Central memory CD4-positive, alpha-beta T cell (primary cell): ENCODE measurements at places on chromosomes 2 and 18.

DNA sequence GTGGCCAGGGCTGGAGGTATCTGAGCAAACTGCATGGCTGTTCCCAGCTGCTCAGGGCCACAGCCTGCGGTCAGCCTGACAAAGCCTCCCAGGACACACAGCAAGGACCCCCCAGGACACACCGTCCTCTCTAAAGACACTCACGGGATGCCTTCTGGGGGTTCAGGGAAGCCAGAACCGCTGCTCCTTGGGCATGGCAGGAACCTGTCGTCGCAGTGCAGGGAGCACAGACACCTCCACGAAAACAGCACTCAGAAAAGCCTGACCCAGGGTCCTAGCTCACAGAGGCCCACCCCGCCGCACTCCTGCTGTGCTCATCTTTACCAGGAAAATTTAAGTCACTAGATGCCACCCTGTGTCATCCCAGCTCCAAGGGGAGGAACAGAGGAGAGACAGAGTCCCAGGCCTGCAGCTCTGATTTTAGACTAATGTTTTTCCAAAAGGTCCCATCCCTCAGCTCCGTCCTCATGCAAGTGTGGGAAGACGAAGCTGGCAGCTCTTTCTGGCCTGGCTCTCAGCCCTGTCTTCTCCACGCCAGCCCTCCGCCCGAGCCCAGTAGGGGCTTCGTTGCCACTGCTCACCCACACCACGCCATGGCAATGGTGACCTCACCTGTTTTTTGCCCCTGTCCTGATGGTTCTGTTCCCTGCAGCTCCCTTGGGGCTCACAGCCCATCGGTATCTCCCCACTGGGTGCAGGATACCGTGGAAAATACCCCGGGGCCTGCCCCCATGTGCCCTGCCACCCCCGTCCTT, 23.9 kb upstream of the SLC66A3 start:
- DNase-seq = no peak

DNA sequence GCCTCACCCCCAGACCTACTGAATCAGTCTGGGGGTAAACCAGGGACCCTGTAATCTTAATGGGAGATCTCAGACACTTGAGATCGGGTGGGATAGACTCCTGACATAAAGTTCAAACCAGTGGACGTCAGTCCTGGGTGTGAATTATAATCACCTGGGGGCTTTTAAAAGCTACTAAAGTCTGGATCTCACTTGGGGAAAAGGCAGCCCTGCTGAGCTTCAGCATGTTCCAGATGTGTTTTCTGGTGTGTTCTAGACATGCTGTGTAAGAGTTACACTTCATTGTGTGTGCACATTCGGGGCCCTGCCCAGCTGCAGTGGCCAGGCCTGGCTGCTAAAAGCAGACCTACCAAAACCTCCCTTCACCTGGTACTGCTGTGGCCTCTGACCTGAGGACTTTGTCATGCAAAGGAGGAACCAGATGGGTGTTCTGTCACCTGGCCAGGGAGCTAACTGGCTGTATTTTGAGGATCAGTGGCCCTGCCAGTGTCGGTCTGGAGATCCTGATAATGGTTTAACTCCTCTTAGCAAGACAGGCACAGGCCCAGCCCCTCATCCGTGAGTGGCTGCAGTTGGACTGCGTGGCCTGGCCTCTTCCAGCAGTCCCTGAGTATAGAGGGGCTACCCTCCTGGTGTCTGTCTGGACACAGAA, 10.6 kb downstream of the RRM2 start:
- no peak for DNase-seq

DNA sequence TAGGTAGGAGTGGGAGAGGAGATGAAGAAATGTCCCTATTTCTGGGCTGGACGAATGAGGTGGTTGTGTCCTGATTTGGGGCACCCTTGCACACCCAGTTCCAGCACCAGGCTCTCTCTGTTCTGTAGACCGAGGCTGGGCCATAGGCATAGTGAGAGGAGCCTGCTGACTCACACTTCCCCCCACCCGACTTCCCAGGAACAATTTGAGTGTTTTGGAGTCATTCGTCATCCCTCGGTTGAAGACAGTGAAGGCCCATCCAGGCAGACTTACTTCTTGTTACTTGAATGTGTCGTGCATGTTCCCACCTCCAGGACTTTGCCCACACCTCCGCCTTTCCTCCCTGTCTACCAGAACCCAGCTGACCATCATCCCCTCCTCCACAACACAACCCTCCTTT, 179.1 kb downstream of the HAUS1 start:
- DNase-seq = no peak

DNA sequence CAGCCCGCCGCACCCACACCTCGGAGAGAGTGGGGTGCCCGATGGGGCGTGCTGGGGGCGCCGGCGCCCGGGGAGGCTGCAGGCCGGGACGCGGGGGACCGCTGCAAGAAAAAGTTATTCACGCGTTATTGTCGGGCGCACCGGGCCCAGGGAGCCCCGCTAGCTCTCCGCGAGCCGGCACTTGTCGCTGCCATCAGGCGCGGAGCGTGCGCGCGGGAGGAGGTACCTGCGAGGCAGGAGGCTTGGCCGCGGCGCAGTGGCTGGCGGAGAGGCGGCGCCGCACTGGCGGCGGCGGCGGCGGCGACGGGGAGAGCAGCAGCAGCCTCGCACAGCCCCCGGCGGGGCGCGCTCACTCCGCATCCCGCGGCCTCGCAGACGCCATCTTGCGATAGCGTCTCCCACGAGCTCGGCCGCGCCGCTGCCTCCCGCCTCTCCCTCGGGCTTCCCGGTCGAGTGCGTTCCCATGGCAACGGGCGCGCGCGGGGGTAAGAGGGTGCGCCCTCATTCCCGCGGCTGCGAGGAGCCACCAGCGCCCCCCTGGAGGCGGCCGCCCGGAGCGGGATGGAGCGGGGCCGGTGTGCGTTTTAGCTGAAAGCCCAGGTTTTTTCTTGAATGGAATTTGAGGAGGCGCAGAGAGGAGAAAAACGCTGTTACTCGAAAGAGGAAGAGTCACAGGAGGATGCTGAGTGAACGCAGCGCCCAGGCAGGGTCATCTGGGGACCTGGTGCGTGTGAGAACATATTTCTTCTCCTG, at the start of gene CHN1:
Gene CHN1 (minus strand): TSS at position 402 of the 753 bp plus-strand sequence. CDS start 469 bp downstream, outside the sequence.
- peak; percentile 65 for DNase-seq

DNA sequence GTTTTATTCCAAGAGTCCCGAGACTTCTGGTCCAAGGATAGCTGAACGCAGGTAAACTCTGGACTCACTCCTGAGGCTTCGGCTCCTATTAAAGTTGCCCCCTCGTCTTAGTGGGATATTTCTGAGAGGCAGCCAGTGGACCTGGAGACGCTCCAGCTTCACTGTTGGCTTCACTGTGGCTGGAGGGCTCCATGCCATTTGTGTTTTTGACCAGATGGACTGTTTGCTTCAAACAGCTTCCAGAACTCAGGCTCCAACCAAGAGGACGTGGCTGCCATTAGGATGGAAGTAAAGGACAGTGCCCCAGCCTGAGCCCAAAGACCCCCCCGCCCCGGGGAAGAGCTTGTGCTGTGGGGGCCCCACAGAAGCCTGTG, 94.4 kb upstream of the LDAH start:
- no peak for DNase-seq

- DNase-seq = no peak
These were observed 126.1 kb downstream of the HNMT start for GRCh38 chr2:138090330-138090729.

DNA sequence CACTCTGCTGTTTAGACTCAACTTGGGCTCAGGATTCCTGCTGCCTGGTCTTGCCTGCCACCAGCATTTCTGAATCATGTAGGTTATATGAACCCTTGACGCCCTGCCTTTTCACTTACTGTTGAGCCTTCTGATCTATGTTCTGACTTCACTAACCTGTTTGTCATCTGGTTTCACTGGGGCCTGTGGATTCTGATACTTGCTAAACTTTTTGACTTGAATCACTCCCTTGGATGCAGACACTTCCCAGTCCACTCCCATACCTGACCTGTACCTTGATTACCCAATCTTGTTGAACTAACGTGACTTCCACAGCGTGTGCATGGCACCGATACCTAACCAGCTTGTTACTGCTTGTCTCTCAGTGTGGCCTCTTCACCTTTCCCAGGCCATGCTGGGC, 35.6 kb upstream of the SPAG16 start:
- DNase-seq = no peak

DNA sequence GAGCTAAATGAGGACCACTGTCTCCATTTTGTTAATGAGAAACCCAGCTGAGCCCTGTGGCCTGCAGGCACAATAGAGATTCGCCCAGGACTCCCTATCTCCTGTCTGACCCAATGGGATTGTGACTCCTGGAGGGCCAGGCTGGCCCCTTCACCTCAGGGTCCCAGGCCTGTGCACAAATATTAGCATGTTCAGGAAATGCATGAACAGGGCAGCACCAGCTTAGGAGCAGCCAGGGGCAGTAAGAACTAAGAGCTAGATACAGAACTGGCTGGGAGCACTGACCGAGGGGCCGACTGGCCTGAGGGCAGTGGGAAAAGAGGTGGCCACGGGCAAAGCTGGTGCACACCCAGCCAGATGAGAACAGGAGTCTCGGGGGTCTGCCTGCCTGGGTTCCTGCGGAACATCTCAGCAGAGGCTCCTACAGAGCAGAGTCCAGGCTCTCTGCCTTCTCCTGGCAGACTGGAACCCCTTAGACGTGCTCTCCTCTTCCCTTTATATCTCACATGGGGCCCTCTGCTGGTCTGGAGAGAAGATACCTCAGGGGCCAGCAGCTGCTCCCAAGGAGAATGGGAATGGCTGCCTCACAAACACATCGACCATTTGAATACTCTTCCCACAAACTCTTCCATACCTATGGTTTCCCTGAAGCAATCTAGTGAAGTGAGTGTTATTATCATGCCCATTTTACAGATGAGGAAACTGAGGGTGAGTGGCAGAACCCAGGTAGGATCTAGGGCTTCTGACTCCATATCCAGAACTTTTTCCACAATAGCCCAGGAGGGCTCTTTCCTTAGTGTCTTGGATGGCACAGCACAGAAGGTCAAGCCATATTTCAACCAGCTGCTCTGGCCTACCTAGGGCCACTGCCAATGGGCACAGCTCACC, 77.6 kb upstream of the OTOF start:
- no peak for DNase-seq
